Fibroblast of skin of right biceps (primary cell): ENCODE measurements at places on chromosomes 6 and 20.

DNA sequence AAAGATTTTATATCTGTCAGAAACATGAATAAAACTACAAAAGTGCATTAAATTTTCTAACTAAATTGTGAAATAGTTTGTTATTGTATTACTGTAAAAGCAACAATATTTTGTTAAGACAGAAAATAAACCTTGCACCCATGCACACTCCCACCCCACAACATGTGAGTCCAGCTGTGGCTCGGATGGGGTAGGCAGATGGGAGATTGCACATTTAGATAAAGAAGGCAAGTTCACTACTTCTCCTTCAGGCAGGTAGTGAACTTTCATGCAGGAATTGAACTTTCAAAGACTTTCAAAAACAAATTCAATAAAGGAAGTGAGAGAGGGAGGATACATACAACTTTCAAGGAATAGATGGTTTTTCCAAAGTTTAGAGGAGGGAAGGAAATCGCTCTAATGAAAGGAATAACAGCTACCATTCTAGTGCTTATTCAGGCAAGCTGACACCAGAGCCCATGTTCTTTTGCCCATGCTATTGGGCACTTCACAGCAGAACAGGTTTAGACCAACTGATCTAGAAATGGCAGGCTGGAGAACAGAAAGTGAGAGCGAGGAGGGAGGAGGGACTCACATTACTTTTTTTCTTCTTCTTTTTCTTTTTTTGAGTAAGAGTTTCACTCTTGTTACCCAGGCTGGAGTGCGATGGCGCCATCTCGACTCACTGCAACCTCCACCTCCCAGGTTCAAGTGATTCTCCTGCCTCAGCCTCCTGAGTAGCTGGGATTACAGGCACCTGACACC lies 28.5 kb downstream of the SF3B5 start:
- DNase-seq: no peak

GRCh38 chr6:34549026-34549803 lies 6.9 kb downstream of the SPDEF start:
- DNase-seq: no peak

DNA sequence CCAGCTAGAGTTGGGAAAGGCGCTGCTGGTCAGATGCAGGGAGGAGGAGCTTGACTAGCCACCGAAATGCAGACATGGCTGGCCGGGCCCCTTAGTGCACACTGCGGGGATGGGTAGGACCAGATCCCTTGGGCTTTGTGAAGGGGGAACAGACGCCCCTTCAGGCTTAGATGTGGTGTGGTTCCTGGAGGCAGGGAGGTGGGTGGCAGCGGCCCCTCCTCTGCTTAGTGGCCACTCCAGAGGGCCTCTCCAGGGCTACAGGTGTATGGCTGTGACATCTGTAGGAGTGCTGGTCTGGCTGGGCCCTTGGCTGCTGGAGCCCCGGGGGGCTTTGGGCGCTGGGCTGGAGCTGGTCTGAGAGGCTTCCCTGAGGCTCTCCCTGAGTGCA lies 5.9 kb downstream of the CCND3 start:
- no peak for DNase-seq

DNA sequence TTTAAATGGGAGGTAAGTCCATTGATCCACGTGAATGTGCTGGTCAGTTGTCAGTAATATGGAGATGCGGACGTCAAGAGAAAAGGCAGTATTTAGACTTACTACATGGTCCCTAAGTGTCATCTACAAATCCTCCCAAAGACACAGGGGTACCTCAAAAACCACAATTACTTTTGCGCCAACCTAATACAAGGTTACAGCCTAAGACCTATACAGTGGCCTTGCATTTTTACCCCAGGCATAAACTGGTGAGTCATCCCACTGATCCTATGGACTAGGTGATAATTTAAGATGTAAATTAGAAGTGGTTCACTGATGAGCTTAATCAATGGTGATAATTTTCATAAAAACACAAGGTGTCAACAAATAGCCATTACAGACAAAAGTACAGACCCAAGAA lies 141.0 kb downstream of the NFATC2 start:
- no peak for DNase-seq

- no peak for DNase-seq
Measured at GRCh38 chr6:149079456-149079855, 238.1 kb upstream of the TAB2 start.

- peak; percentile 50 for DNase-seq
Measured at GRCh38 chr20:59525500-59526241, 78.7 kb upstream of the PHACTR3 start.

DNA sequence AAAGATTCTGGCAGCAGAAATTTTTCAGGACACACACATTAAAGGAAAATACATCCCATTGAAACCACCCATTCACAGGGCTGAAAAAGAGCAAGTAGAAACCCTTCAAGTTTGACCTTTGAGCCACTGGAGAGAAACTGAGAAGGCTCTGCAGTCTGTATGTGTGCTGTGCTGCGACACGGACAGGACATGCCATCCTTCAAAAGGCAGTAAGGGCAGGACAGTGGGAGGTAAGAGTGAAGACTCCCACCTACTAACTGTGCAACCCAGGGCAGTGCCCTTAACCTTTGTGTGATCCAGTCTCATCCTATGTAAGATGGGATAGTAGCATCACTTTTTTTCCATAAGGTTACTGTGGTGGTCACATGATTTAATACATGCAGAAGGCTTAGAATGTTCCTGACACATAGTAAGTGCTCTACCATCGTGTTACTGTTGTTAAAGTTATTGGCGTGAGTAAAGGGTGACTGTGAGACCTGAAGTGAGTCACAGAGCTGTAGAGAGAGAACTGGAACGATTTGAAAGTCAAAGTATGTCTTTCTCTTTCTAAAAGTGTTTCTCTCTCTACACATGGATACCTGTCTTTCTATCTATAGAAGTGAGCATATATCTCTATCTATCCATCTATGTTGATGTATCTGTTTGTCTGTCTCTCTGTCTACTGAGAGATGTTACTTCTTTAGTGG lies 153.7 kb upstream of the OLIG3 start:
- DNase-seq: peak; percentile 7

DNA sequence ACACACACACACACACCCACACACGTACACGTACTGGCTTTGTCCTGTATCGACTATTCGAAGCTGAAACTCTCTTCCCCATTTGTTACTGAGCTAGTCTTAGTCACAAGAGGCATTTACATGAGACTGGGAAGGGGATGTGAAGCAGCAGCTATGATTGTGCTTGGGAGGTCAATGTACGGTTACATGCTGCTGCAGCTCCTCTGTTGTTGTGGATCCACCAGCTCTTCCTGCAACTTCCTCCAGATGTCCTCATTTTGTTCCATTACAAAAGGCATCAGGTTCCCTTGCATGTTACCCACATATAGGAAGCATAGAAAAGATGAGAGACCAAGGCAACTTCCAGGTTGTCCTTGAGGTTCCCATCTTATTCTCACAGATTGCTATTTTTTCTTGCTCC lies 612.4 kb upstream of the IMPG1 start:
- DNase-seq: peak; percentile 13

DNA sequence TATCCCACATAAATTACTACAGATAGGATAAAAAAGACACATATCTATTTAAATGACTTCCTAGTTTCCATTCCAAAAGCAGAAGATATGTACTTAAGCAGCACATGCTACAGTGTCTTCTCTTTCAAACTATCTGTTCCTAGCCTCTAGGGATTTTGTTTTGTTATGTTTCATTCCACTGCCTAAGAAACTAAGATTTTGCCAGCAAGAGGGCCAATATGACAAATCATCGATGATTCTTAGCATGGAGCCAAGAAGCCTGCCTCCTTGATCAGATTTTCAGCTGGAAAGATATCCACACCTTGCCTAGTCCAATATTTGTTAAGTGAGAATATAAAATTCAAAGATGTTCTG lies 7.0 kb downstream of the SNX5 start:
- no peak for DNase-seq

DNA sequence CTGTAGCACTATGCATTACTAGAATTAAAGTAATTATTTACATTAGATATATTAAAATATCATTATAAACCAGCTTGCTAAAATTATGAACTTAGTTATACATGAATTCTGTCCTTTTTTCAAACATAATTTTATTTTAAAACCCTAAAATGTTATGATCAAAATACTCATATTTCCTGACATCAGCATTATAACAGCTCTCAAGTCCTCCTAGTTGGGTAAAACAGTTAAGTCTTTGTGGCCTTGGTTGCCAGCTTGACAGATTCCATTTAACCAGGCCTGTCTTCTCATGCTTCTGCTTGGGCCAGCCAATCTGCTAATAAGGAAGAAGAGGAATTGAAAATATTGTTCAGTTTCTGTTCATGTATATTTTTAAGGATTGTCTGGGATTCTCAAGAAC lies 147.9 kb upstream of the SLC35B3 start:
- no peak for DNase-seq

GRCh38 chr6:5619249-5619648 lies 357.9 kb downstream of the FARS2 start:
- DNase-seq: no peak

- DNase-seq: no peak
Measured at GRCh38 chr20:59143326-59143725, 20.3 kb upstream of the ZNF831 start.

DNA sequence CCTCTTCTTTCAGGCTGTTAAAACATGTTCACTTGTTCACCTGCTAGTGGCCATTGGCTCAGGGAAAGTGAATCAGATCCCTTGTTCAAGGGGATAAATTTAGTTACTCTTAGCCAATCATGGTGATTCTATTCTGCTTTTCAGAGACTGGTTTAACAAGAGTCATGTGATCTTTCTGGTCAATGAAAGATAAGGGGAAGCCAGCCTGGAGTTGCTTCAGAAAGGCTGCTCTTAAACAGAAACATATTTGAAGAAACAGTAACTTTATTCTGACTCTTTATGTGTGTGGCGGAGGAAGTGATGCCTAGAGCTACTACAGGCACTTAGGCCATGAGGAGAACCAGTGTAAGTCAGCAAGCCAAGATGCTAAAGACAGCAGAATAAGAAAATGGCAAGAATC lies 28.1 kb upstream of the AHI1 start:
- DNase-seq: no peak

DNA sequence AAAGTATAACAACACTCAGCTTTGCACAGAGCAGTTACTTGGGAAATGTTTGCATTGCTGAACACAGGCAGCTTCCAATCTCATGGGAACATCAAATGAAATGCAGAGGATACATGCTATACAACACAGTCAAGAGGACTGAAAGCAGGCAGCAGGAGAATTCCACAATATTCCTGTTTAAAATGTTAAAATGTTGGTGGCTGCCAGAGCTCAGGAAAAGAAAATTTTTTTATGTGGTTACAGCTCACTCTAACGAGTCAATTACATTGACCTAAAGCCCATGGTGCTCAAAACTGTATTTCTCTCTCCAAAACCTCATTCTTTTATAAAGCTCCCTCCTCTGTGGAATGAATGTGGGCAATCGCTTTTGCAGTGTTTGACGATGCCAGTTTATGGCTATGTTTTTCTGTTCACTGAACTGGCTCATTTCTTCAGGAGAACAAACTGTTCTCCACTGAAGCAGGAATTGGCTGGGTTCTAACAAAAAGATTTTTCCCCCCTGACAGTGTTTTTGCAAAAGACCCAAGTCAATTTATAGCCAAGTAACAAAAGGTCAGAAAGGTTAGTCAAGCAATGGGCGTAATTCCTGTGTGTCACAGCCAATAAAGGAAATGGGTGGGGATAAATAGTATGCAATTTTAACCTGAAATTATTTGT lies 69.0 kb downstream of the ZHX3 start:
- no peak for DNase-seq

- no peak for DNase-seq
Measured at GRCh38 chr6:22513667-22514066, 55.7 kb upstream of the HDGFL1 start.

GRCh38 chr20:58908941-58909340 lies 56.4 kb downstream of the GNAS start:
- no peak for DNase-seq

- DNase-seq: no peak
Measured at GRCh38 chr6:168038576-168039140, 40.4 kb downstream of the FRMD1 start.

DNA sequence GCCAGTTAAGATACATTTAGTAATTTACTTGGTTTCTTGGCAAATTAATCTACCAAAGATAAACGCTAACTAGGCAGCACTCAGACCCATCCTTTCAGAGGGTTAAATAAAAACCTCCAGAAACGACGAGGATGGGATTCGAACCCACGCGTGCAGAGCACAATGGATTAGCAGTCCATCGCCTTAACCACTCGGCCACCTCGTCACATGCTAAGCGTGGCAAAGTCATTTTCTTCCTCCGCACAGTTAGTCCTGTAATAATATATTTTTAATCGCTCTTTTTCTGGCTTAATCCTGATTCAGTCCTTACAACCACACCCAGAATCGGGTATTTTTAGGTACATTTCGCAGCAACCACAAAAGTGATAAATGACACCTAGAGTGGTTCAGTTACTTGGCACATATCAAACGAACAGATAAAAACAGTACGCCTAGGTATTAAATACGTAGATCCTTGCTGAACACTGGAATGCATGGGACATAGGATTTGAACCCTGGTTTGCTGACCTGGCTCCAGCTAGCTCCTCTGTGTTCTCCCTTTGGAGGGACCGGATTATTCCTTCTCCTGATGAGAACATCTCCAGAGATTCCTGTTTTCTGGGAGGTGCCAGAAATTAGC lies 71.6 kb downstream of the GPX5 start:
- DNase-seq: peak; percentile 68

DNA sequence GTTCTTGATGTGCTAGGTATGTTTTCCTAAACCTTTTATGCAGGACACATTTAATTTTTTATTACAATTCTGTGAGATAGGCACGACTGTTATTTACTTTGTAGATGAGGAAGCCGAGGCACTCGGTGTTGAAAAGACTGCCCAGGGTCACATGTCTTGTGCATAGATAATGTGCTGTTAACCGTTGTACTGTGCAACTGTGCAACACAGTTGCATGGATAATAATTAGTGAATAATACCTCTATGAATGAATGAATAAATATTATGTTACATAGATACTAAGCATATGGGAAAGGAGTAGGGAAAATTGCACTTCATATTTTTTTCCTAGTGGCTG lies 60.3 kb upstream of the DEK start:
- DNase-seq: no peak

DNA sequence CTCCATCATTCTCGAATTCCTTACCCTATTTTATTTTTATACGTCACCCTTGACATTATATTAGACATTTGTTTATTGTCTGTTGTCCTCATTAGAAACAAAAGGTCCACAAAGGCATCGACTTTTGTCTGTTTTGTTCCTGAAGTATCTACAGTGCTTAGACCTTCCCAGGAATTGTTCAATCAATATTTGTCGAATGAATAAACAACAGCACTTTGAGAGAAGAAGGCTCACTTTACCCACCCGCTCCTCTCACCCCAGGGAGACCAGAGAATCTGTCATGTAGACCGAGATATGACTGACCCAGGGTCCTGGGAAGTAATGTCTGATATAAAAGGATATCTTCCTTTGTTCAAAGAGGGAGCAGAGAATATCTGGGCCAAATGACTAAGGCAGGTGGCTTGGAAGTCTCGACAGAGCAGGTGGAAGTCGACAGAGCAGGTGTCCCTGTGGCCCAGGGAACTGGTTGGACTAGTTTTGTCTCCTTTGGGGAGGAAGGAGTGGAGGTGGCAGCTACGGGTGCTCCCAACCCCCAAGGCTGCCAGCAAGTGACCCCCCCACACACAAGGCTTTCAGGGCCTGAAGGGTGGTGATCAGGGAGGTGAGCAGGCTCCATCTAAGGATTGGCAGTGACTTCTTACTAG lies 14.8 kb upstream of the CHMP4B start:
- DNase-seq: no peak
